Transverse colon (tissue), 4 donors: ENCODE measurements at places on chromosomes 1 and 21. TPM values are rescaled to one million over a fixed set of nuclear protein-coding genes. Genes with fewer than 3 reads are reported as not detected.

DNA sequence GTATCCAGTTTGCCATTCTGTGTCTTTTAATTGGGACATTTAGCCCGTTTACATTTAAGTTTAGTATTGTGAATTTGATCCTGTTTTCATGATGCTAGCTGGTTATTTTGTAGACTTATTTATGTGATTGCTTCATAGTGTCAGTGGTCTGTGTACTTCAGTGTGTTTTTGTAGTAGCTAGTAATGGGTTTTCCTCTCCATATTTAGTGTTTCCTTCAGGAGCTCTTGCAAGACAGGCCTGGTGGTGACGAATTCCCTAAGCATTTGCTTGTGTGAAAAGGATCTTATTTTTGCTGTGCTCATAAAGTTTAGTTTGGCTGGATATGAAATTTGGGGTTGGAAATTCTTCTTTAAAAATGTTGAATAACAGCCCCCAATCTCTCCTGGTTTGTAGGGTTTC is 69.2 kb upstream of the PDC start:
- no peaks in the 10 kb centered on the region for H3K36me3 ChIP-seq
- no peak for DNase-seq
- H3K27me3 ChIP-seq, result no peaks in the 10 kb centered on the region
- H3K27ac ChIP-seq, result no peak overlapping the region
- no peaks in the 10 kb centered on the region for H3K4me1 ChIP-seq

DNA sequence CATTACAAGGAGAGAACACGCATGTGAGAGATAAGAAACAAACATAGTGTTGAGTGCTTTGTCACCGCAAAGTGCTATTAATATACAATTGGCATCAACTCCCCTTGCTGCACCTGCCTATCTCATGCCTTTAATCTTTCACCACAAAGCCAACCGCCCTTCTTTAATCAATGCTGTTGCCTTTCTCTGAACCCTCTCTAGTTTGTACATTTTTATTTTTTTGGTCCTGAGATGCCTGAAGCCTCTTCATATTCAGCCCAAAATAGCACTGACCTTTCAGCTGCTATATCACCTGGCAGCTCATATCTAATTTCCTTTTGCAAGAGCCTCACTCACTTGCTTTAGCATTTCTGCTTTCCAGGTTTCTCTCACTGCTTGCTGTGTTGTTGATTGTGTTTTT is 504.7 kb downstream of the NUF2 start:
- H3K27me3 ChIP-seq, result no peaks in the 10 kb centered on the region
- DNase-seq, result no peak

DNA sequence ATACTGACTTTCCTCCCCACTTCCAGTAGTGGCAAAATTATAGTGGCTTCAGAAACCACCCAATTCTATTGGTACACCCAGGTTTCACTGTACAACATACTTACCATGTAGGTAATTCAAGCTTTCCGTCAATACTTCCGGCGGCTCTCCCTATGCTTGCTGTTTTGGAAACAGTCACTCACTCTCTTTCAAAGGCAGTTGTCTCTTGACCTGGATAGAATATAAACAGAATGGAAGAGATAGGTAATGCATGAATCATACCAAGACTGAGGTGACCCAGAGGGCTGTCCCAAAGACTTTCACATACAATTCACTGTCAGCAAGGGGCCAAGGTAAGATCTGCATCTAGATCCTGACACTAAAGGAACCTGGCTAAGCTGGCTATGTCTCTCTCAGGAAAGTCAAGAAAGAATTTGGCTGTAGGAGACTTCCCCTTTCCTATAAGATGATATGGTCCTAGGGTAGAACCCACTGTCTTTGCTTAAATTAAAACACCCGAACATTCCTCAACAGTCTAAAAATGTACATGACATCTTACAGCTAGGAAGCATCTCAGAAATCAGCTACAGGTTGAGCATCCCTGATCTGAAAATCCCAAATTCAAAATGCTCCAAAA is 59.6 kb downstream of the LUZP1 start:
- H3K4me1 ChIP-seq, result peaks cover 29% of the 10 kb centered on the region
- DNase-seq, result no peak
- H3K4me3 ChIP-seq, result no peak overlapping the region
- H3K36me3 ChIP-seq, result peaks cover 14% of the 10 kb centered on the region

The ZNF684 gene
- total RNA-seq, result 5.4 TPM

The EPHB2 gene
- 3.0 TPM for total RNA-seq

The LIPI gene
- not detected for total RNA-seq

The RAD54L gene
- total RNA-seq, result 1.3 TPM

- DNase-seq, result no peak
- no peaks in the 10 kb centered on the region for H3K36me3 ChIP-seq
- H3K4me1 ChIP-seq, result no peaks in the 10 kb centered on the region
Observed at GRCh38 chr1:112855152-112855828, 100.7 kb downstream of the SLC16A1 start.

The GPR89A gene
- 2.6 TPM for total RNA-seq

DNA sequence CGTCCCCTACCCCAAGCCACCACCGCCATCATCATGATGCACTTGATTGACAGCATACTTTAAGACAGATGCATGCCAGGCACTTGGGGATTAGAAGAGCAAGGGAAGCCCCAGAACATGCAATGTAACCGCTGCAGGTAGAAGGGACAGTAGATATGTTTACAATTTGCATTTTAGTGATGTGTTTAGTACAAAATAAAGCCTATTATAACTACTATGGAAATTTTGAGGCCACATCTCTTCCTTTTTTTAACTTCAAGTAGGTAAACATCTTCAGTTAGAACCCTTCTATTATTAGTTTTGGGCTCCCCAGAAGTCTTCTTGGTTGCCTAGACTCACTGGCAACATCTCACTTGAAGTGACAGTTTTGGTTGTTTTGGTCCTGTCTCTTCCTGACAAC is 25.3 kb downstream of the CR1L start:
- DNase-seq, result no peak
- H3K4me3 ChIP-seq, result no peak overlapping the region
- H3K36me3 ChIP-seq, result no peaks in the 10 kb centered on the region
- no peak overlapping the region for H3K27ac ChIP-seq
- H3K27me3 ChIP-seq, result peaks cover 77% of the 10 kb centered on the region
- peaks cover 4% of the 10 kb centered on the region for H3K4me1 ChIP-seq

The AMY1B gene
- not detected for total RNA-seq

DNA sequence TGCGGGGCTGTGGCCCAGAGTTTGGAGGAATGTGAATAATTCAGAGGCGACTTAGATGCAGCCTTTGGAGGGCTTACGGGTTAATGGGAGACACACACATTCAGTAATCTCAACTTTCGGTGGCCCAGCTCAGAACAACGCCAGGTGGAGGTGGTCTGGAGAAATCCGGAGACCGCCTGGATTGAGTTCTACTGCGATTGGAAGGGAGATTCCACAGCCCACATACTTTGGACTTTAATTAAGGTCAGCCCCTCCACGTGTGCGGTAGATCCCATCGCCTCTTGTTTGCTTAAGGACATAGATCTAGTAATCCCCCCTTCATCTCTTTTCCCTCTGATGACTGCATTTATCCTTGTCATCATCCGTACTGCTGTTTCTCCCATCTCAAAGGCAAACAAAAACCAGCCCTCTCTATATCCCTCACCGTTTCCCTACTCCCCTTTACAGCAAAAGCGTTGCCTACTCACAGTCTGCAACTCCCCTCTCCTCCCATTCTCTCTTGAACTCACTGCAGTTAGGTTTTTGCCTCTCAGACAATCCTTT is 720 bp upstream of the BSDC1 start:
- peak overlapping the region; percentile 91 for H3K27ac ChIP-seq
- DNase-seq, result no peak
- peaks cover 11% of the 10 kb centered on the region for H3K36me3 ChIP-seq
- peaks cover 26% of the 10 kb centered on the region for H3K4me1 ChIP-seq

- H3K36me3 ChIP-seq, result no peaks in the 10 kb centered on the region
- H3K4me1 ChIP-seq, result no peaks in the 10 kb centered on the region
- no peaks in the 10 kb centered on the region for H3K27me3 ChIP-seq
- H3K4me3 ChIP-seq, result no peak overlapping the region
Observed at GRCh38 chr1:237164406-237165352, 122.7 kb downstream of the RYR2 start.

DNA sequence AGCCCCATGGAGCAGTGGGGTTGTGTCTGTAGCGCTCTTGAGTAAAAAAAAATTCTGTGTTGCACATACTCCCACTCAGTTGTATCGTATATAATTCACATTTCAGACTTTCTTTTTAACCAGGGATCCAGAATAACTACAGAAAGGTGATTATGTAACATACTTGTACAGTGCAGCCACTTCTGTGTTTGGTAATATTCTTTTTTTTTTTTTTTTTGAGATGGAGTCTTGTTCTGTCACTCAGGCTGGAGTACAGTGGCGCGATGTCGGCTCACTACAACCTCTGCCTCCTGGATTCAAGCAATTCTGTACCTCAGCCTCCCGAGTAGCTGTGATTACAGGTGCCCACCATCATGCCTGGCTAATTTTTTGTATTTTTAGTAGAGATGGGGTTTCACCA is 82.4 kb upstream of the MACF1 start:
- H3K4me3 ChIP-seq, result no peak overlapping the region
- DNase-seq, result no peak
- peaks cover 29% of the 10 kb centered on the region for H3K4me1 ChIP-seq
- H3K36me3 ChIP-seq, result no peaks in the 10 kb centered on the region
- H3K27ac ChIP-seq, result no peak overlapping the region

- H3K27me3 ChIP-seq, result no peaks in the 10 kb centered on the region
- peaks cover 15% of the 10 kb centered on the region for H3K4me1 ChIP-seq
- no peak for DNase-seq
- H3K27ac ChIP-seq, result no peak overlapping the region
- no peaks in the 10 kb centered on the region for H3K36me3 ChIP-seq
Observed at GRCh38 chr1:202038688-202039346, 28.4 kb downstream of the ELF3 start.

GRCh38 chr21:34981791-34982190 is 67.3 kb downstream of the RUNX1 start:
- DNase-seq, result no peak
- H3K27me3 ChIP-seq, result no peaks in the 10 kb centered on the region
- H3K4me3 ChIP-seq, result no peak overlapping the region
- H3K4me1 ChIP-seq, result peaks cover 31% of the 10 kb centered on the region
- H3K36me3 ChIP-seq, result no peaks in the 10 kb centered on the region

GRCh38 chr1:98253145-98253544 is 332.3 kb upstream of the DPYD start:
- H3K4me1 ChIP-seq, result no peaks in the 10 kb centered on the region
- no peaks in the 10 kb centered on the region for H3K27me3 ChIP-seq
- H3K4me3 ChIP-seq, result no peak overlapping the region
- no peak for DNase-seq
- H3K36me3 ChIP-seq, result no peaks in the 10 kb centered on the region
- no peak overlapping the region for H3K27ac ChIP-seq

The FCAMR gene
- 0.64 TPM for total RNA-seq

GRCh38 chr1:194512957-194513356 is 1326.5 kb upstream of the B3GALT2 start:
- no peaks in the 10 kb centered on the region for H3K36me3 ChIP-seq
- H3K4me3 ChIP-seq, result no peak overlapping the region
- DNase-seq, result no peak
- no peaks in the 10 kb centered on the region for H3K4me1 ChIP-seq
- no peak overlapping the region for H3K27ac ChIP-seq

The HSD3B2 gene
- 3.3 TPM for total RNA-seq

DNA sequence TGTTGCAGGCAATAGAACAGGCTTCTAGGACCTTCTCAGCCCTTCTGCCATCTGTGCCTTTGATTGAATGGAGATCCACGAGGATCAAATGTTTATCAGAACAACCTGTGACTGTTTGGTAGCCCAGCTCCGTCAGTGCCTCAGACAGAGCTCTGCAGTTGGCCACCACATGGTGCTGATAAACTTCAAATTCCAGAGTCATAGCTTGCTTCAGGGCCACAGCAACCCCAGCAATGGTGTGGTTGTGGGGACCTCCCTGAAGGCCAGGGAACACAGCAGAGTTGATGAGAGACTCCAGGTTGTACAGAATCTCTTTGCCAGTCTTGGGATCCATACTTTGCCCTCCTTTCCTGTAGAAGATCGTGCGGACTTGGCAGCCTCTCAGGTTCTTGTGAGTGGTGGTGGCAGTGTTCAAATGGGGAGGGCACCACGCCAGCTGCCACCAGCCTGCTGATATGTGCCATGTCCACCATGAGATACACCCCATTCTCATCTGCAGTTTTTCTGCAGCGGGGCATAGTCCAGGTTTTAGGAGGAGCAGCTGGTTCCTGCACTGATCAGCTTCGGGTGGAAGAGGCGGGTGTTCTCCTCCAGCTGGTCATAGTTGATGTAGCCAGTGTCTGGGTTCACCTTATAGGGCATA is 82.9 kb upstream of the ARTN start:
- no peaks in the 10 kb centered on the region for H3K36me3 ChIP-seq
- peaks cover 16% of the 10 kb centered on the region for H3K4me1 ChIP-seq
- H3K27me3 ChIP-seq, result no peaks in the 10 kb centered on the region

GRCh38 chr1:31744165-31744888 is 19.8 kb downstream of the ADGRB2 start:
- H3K4me3 ChIP-seq, result no peak overlapping the region
- no peaks in the 10 kb centered on the region for H3K36me3 ChIP-seq
- DNase-seq, result peak; percentile 68
- peak overlapping the region; percentile 21 for H3K27ac ChIP-seq

- no peaks in the 10 kb centered on the region for H3K27me3 ChIP-seq
- no peaks in the 10 kb centered on the region for H3K36me3 ChIP-seq
- no peaks in the 10 kb centered on the region for H3K4me1 ChIP-seq
- no peak overlapping the region for H3K27ac ChIP-seq
- DNase-seq, result no peak
- no peak overlapping the region for H3K4me3 ChIP-seq
Observed at GRCh38 chr1:76857973-76858372, 9.3 kb upstream of the ST6GALNAC5 start.

The C1orf116 gene
- 25.7 TPM for total RNA-seq

GRCh38 chr1:4699376-4700301 is 45.2 kb downstream of the AJAP1 start:
- H3K4me3 ChIP-seq, result no peak overlapping the region
- no peaks in the 10 kb centered on the region for H3K27me3 ChIP-seq
- no peaks in the 10 kb centered on the region for H3K4me1 ChIP-seq
- DNase-seq, result no peak

The SKI gene
- 37.8 TPM for total RNA-seq

GRCh38 chr1:50659107-50659662 is 235.9 kb upstream of the DMRTA2 start:
- H3K27me3 ChIP-seq, result no peaks in the 10 kb centered on the region
- no peak for DNase-seq
- no peak overlapping the region for H3K27ac ChIP-seq

DNA sequence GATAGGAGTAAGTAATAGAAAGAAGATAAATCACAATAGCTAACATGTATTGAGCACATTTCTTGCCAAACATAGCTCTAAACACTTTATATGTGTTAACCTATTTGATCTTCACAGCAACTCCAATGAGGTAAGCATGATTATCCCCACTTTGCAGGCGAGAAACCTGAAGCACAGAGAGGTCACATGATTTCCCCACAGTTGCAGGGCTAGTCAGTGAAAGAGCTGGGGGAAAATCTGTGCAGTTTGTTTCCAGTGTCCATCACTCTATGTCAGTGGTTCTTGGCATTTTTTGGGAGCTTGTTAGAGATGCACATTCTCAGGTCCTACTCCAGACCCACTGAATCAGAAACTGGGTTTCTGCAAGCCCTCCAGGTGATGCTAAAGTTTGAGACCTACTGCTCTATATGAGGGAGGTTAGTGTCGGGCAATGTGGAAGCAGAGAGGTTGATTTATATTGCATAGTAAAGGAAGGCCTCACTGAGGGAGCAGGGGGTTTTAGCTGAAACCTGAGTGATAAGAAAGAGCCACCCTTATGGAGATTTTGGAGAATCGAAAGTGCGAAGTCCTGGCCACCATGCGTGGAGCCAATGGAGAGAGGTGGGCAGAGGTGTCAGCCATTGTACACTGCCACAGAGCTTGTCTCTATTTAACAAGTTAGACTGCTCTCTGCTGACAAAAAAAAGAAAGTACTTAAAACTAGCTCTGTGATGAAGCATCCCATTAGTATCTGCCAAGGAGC is 20.9 kb downstream of the MCOLN3 start:
- no peak overlapping the region for H3K27ac ChIP-seq
- no peaks in the 10 kb centered on the region for H3K27me3 ChIP-seq
- H3K4me1 ChIP-seq, result no peaks in the 10 kb centered on the region
- no peak overlapping the region for H3K4me3 ChIP-seq
